ENCODE measurements at places on chromosomes 13 and 19.
A peak's percentile ranks its signal among the peaks of the same experiment; 100 is the strongest.

- DNase-seq: no peak
These were observed 6.1 kb upstream of the GMIP start for GRCh38 chr19:19649580-19649995.

GRCh38 chr19:52370341-52370710 lies 603 bp downstream of the ZNF880 start:
- no peak for DNase-seq

DNA sequence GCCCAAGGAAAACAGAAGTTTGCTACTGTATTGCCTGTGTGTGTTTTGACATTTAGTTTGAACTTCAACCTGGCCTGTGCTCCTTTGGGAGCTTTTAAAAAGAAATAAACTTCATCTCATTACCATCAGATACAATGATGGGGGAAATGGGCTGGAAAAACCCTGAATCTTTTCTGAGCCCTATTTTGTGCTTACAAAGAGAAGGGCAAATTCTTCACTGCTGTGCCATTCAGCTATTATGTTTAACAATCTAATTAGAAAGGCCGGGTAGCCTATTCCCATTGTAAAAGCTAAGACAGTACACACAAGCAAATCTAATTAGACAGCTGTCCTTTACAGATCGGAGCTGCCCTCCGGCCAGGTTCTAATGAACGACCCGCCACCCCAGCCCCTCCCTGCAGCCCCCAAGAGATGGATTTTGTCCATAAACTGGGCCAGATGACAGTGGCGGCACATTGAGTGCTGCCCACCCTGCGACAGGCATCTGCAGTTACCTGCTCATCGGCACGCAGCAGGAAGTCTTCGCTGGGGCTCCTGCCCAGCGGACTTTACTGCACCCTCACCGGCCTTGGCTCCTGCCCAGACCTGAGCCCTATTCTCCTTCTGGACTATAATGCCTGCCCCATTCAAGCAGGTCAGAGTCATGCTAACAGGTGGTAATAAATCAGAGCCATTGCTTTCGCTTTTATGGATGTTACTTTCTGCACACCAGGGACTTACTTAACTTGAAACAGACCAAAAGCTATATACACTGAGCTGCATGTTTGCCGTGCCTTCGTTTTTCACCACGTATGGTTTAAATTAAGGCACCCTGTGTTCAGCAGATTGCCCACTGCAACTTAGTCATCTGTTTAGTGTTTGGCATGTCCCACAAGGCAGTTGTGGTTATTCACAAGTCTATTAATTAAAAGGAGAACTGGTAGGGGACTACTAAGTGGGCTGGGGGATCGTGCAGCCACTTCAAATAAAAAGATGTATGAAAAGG lies 549.6 kb downstream of the FGF9 start:
- DNase-seq: no peak

DNA sequence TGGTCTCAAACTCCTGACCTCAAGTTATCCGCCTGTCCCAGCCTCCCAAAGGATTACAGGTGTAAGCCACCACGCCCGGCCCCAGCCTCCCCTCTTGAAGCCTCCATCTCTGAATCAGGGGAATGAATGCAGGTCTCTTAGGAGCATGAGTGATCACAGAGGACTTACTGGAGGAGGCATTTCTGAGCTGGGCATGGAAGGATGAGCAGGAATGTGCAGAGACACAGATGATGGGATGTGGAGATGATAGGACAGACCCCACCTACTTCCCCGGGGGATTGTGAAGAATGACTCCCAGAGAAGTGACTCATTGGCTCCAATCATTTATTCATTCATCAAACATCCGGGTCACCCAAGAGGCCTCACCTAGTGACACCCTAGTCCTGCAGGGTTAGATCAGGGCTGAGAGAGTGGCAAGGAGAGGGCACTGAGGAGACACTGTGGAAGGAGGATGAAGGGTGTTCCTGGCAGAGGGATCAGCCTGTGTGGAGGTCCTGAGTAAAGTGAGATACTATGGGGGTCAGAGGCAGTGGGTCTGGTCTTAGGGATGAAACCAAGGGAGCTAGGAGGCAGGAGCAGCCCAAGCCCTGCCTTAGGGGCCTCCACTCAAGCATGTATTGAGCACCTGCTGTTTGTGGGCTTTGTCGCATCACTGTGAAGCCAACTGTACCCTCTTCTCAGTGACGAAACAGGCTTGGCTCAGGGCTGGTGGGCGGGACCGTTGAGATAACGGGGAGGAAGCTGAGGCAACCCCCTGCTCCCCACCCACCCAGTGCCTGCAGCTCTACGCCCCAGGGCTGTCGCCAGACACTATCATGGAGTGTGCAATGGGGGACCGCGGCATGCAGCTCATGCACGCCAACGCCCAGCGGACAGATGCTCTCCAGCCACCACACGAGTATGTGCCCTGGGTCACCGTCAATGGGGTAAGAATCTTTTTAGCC lies 3.0 kb downstream of the IFI30 start:
- DNase-seq: no peak

DNA sequence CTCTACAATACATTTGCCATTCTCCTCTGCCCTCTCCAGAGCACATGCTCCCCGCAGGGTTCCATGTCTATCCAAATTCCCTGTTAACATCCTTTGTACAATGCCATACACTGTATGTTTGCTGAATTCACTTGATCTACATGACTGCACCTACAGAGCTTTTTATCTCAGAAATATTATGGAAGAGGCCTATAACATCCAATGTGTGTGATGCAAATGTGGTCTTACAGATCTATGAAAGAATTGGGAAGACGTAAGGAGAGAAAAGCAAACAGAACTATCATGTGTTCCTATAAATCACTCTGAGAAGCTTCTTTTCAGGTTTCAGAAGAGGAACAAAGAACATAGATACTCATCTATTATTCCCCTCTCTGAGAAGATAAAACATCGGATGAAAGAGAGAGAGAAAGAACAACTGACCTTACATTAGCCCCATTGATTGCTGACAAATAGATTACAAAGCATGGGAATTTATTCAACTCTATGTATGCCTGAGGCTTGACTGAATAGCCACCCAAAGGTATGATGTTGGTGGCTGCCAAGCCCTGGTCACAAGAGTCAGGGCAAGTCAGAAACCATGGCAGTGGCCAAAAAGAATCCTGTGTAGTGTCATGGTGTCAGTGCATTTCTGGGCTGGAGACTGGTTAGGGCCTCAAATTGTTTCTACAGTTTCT lies 425.2 kb downstream of the FOXO1 start:
- DNase-seq: no peak

- no peak for DNase-seq
These were observed 34.9 kb downstream of the RXFP2 start for GRCh38 chr13:31774186-31774750.

GRCh38 chr13:53214433-53214832 lies 185.8 kb downstream of the OLFM4 start:
- no peak for DNase-seq

GRCh38 chr13:53074114-53074513 lies 45.5 kb downstream of the OLFM4 start:
- no peak for DNase-seq

- DNase-seq: no peak
These were observed 92.6 kb upstream of the TMTC4 start for GRCh38 chr13:100767192-100767591.

GRCh38 chr13:57418067-57418677 lies 213.4 kb upstream of the PCDH17 start:
- DNase-seq: no peak

DNA sequence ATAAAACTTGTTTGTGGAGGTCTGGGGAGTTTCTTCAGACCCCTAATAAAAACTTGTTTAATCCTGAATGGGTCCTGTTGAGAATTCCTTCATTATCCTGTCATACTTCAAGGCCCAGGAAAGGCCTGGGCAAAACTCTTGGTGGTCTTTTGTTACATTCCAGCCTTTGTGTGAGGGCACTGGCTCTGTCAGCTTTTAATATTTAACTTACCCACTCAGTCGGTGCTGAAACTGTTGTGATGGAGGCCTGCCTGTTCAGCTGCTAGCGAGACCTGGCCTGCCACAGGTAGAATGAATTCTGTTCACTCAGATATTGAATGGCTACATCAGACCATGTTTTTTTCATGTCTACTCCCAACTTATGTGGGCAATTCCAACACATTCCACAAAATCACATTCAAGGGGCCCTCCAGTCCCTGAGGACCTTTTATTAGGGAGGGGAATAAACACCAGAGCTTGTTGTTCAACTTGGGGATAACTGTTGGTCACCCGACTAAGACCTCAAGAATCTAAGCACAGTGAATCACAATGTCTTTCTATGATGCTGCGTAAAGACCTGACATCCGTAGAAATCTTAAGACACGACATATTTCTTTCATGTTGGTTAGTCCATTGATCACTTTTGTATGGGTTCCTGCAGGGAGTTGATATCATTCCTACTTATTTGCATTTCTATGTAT lies 12.5 kb downstream of the NLRP8 start:
- DNase-seq: no peak

GRCh38 chr19:3609779-3610719 lies 3.4 kb upstream of the TBXA2R start:
- DNase-seq: no peak

GRCh38 chr19:19113040-19113626 lies 25.1 kb downstream of the TMEM161A start:
- DNase-seq: no peak

DNA sequence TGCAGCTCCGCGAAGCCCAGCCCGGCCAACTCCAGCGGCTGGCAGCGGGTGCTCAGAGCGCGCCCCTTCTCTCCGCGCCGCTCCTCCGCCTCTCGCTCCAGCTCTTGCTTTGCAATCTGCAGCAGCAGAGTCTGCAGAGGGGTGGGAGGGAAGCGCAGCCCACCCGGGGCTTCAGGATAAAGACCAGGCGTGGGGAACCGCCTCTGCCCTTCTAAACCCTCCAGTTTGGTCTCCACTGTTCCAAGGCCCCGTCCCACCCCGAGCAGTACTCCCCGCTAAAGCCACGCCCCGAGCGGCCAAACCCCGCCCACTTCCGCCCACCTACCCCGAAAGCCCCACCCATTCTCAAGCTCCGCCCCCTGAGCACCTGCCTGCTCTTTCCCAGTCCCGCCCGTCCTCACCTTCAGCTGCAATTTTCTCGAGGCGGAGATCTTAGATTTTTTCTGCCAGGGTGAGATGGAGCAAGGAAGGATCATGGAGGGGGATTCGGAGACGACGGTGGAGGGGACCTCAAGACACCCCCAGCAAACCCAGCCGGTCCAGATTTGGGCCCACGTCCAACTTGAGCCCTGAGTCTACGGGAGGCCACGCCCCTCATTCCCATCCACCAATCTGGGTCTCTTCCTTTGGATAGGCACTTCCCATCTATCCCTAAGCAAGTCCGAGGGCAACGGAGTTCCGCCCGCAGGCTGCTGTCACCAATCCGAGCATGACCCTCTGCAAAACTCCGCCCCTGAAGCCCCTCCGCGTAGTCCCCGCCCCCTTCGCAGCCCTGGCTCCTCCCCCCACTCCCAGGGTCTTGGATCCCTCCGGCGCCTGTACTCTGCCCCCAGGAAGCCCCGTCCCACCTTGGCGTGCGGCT lies 1.1 kb downstream of the TNNI3 start:
- no peak for DNase-seq

DNA sequence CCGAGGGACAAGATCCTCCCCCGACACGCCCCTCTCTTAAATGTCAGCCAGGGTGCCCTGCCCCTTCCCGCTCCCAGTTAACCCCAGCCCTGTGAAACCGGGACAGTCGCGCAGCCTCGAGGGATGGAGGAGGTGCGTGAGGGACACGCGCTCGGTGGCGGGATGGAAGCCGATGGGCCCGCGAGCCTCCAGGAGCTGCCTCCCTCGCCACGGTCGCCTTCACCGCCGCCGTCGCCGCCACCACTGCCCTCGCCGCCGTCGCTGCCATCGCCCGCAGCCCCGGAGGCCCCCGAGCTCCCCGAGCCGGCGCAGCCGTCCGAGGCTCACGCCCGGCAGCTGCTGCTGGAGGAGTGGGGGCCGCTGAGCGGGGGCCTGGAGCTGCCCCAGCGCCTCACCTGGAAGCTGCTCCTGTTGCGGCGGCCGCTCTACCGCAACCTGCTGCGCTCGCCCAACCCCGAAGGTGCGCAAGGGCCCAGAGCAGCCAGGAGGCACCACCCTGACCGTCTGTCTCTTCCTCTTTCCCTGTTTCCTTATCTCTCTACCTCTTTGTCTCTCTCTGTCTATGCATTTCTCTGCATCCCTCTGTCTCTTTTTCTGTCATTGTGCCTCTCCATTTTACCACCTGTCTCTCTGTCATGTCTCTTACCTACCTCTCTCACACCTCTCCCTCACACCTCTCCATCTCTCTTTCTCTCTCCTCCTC lies at the start of gene NCCRP1:
NCCRP1 (plus strand) TSS at position 105 of the 703 bp plus-strand sequence; CDS start at position 124, 19 bp downstream.
- DNase-seq: no peak

DNA sequence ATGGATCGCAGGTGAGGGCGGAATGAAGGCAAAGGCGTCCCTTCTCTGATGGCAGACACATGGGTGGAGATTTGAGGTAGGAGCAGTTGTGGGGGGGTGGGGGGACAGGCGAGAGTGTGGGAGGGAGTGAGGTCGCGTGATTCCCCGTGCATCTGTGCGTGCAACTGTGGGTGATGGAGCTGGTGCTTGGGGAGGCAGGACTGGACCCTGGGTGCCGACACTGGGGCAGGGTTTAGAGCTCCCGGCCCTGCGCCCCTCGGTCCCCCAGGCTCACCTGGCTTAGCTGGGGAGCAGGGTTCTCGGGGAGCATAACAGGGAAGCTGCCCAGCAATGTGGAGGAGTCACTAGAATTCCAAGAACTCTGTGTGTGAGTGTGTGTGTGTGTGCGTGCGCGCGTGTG lies 3.4 kb downstream of the TMPRSS9 start:
- no peak for DNase-seq

- no peak for DNase-seq
These were observed 1198.2 kb upstream of the PCDH9 start for GRCh38 chr13:68428292-68428691.

DNA sequence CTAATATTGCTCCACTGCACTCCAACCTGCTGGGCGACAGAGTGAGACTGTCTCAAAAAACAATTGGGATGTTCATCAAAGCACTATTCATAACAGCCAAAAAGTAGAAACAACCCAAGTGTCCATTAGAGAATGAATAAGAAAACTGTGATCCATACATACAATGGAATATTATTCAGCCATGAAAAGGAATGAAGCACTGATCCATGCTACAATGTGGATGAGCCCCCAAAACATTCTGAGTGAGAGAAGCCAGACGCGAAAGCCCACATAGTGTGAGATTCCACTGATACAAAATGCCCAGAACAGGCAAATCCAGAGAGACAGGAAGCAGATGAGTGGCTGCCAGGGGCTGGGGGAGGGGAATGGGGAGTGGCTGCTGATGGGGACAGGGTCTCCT lies 16.0 kb downstream of the KLF2 start:
- DNase-seq: no peak

- no peak for DNase-seq
These were observed 1.2 kb upstream of the NKPD1 start for GRCh38 chr19:45161738-45162607.

- peak; percentile 2 for DNase-seq
These were observed 12.2 kb upstream of the RELB start for GRCh38 chr19:44988896-44989556.

Data from AG09309 (cell line).